ENCODE measurements at places on chromosomes 6 and 20.

- no peak for DNase-seq
Measured at GRCh38 chr6:130457605-130458004, 91.8 kb downstream of the TMEM200A start.

DNA sequence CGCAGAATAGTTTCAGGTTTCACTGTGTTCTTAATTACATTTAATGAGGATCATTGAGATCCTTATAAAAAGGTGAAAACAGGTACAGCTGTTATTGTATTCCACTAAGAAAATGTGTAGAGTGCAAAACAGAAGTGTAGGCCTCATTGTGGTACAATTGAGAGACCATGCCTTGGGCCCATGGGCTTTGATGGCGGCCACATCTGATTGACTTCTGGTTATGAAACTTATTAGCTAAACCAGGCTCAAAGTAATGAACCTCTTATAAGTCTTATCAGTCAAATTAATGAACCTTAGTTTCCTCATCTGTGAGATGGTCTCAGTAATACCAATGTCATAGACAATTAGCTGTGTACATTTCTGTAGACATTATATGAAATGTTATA is 148.7 kb downstream of the ZDHHC14 start:
- no peak for DNase-seq

DNA sequence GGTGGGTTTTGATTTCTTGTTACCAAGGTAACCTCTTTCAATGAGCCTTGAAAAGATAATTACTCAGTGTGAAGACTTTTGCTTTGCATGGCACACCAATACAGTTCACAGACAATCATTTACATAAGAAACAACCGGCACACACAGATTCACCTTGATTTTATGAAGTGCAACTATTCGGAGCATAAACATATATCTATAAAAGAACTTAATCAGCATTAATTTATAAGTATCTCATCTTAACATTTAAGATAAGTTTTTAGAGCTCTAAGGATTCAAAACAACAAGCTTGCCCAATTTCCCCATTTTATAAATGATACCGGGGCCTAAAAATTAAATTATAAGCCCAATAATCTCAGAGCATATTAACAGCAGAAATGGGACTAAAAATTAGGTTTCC is 85.9 kb upstream of the PCSK2 start:
- no peak for DNase-seq

GRCh38 chr6:16964553-16965499 is 137.0 kb upstream of the STMND1 start:
- DNase-seq: peak; percentile 90

DNA sequence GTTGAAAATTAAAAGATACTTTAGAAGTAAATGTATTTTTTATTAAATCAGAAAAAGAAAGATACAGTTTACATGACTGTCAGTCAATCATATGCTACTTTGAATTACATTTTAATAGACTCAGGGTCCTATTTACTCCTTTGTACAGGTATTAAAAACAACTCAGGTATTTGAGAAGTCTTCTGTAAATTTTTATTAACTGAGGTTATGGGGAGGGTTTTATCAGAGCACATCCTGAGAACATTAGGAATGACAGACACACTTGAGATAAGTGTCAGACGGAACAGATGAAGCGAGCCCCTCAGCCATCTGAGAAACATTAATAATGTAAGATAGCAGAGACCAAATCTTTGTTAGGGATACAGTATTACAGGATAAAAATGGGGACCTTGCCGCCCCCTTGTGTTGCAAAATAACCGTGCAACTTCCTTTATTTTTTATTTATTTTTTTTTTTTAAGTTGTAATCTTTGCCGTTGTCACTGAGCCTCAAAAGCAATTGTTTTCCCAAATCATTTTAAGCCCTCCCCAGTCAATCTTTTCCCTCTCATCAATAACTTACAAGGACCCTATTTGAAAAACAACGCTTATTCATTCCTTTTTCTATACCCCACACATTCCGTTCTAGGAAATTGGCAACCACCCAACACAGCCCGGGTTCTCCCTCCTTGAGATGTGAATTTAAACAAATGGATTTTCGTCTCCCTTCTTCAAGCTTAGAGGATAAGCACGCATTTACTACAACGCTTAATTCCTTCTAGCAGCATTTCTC is 126.7 kb downstream of the BCAS1 start:
- peak; percentile 68 for DNase-seq

Data from tongue (tissue), 3 donors.